Activated CD8-positive, alpha-beta memory T cell treated with anti-CD3 and anti-CD28 coated beads for 1 hour (primary cell): ENCODE measurements at places on chromosomes 3 and 15.

- DNase-seq: no peak
These were observed 29.6 kb upstream of the GREM1 start for GRCh38 chr15:32688151-32688639.

GRCh38 chr3:195079636-195080035 is 191.3 kb downstream of the XXYLT1 start:
- DNase-seq: no peak

- DNase-seq: no peak
These were observed 278.1 kb downstream of the ZPLD1 start for GRCh38 chr3:102712896-102713295.

DNA sequence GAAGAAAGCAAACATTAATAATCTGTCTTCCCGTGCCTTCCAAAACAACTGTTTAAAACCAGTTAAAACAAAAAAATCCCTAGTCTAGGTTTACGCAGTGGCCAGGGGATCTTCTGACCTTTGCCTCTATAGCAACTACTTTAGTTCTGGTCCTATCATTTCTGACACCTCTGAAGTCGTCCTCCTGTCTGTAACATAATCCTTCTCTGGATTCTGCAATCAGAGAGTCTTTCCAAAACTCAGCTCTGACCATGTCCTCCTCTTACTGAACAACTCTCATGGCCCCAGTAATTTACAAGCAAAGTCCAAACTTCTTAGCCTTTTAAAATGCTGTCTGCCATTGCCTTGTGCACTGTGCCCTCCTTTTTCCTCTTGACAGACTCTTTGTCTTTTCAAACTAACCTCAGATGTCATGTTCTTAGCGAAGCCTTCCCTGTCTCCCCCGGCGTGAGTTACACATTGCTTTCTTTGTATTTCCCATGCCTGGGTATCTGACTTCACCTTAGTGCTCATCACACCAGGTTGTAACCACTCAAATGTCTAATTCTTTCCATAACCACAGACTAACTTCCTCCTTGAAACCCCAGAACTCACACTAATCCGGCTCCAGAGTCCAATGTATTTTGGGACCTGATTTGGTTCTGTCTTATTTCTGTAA is 105.2 kb upstream of the BNIP2 start:
- no peak for DNase-seq

- DNase-seq: no peak
These were observed 70.4 kb downstream of the TRANK1 start for GRCh38 chr3:36874424-36874823.

DNA sequence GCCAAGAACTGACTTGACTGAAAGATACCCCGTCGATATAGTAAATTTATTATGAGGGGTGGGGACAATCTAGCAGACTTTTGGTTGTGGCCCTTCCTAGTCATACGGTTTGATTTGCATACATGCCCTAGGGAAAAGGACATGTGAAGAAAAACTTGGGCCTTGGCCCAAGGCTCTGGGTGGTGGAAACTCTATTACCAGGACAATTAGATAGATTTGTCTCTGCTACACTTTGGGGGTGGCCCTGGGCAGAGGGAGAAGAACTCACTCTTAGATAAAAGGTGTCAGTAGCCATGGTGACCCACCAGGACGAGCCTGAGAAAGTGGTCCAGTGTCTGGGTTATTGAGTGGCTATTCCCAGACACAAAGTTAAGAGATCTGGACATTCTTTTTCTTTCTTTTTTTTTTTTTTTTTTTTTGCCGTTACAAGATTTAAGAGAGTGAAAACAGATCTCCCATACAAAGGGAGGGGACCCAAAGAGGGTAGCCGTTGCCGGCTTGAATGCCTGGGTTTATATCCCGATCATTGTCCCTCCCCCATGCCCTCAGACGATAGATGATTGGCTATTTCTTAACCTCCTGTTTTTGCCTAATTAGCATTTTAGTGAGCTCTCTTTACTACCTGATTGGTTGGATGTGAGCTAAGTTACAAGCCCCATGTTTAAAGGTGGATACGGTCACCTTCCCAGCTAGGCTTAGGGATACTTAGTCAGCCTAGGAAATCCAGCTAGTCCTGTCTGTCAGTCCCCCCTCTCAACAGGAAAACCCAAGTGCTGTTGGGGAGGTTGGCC is 96.4 kb upstream of the SMAD3 start:
- DNase-seq: no peak

DNA sequence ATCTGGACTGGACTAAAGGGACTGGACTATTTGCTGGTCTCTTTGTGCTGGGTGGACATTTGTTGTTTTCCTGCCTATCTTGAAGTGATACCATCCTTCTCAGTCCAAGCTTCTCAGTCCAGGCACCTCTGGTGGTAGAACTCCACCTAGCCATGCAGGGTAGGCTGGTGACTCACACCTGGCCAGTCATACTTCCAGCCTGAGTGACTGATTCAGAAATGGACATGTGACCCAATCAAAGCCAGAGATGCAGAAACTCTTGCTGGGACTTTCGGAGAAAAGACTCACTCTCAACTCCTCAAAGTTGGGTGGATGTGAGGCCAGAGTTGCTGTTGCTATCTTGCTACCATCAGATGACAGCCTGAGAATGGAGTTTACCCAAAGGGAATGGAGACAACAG is 5.6 kb upstream of the ASB14 start:
- no peak for DNase-seq

- no peak for DNase-seq
These were observed 73.4 kb upstream of the PRR23C start for GRCh38 chr3:139117883-139118760.
